Head of caudate nucleus (tissue), 42 donors: ENCODE measurements at places on chromosomes 11 and 22.

GRCh38 chr11:126733685-126734084 is 266.9 kb downstream of the KIRREL3 start:
- DNase-seq, result no peak

GRCh38 chr11:67300756-67301312 is 2.5 kb upstream of the SSH3 start:
- no peak for DNase-seq

GRCh38 chr11:74984730-74985129 is 4.0 kb upstream of the NEU3 start:
- DNase-seq, result no peak

DNA sequence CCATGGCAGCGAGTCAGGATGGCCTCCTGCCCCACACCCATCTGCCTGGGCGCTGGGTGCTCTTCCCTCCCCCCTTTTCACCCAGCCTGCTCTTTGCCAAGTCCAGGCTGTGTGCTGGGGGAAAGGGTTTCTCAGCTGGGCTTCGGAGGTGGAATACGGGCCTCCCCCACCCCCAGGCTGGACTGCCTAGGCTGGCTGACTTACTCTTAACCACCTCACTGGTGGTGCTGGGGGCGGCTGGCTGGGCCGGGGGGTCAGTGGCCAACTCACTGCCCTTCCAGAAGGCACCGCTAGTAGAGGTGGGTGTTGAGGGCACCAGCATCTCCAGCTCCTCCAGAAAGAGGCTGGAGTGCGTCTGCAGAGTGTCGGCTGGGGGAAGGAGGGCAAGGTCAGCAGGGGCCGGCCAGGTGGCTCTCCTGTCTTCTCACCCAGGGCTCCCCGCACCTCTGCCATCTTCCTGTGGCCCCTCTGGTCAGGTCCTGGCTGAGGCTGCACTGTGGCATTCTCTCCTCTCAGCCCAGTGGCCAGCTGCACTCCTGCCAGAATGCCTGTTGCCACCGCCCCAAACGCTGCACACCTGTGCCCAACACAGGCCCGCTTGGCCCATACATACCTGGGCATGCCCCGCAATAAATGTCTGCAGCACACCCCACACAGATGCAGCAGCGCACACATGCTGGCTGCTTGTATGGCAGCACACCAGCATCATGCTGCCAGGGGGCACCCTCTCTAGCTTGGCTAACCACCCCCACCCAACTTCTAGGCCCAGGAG is 9.7 kb downstream of the PITPNM1 start:
- no peak for DNase-seq

DNA sequence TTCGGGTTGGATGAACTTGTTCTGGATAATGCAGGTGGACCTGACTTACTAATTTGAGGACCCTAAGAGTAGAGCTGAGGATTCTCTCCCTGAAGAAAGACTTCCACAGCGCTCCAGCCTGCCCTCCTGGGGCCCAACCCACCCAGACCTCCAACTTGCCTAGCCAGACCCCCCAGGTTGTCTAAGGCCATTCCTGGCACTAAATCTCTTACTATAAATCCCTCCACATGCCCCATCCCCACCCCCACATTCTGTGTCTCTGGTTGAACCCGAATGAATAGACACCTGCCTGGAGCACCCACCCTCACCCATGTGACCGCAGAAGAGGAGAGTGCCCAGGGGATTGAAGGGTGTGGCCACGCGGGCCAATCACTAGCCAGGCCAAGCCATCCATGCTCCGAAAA is 1480.0 kb downstream of the TBC1D22A start:
- no peak for DNase-seq

DNA sequence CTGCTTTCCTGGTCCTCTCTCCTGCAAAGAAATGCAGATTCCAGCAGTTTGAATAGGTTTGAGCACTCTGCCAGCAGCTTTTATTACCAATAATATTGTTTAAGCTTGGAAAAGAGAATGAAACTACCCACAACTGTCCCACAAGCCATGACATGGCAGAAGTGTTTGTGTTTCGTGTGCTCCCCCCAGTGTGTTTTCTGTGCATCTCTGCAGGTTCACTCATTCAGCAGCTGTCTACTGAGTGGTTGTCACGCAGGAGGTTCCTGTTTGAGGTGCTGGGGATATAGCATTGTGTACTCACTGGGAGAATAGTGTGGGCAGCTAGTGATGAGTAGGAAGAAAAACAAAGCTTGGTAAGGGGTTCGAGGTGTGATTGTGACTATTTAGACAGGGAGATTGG is 55.3 kb upstream of the SUSD2 start:
- no peak for DNase-seq
